Left renal cortex interstitium (tissue), 4 donors: ENCODE measurements at places on chromosomes 2 and 18. TPM values are rescaled to one million over a fixed set of nuclear protein-coding genes. Genes with fewer than 3 reads are reported as not detected.

The FAP gene
- 11.1 TPM for polyA plus RNA-seq

The ANKRD30BL gene
- polyA plus RNA-seq = 1.4 TPM

The TAF4B gene
- polyA plus RNA-seq = 6.0 TPM

The INO80C gene
- 26.9 TPM for polyA plus RNA-seq

The GPR17 gene
- 0.48 TPM for polyA plus RNA-seq

The KLHL41 gene
- polyA plus RNA-seq = 0.76 TPM

The REG1B gene
- polyA plus RNA-seq = not detected

The CREG2 gene
- 0.87 TPM for polyA plus RNA-seq

The UPP2 gene
- 2.3 TPM for polyA plus RNA-seq

The GALNT5 gene
- polyA plus RNA-seq = 0.43 TPM

The ANKAR gene
- polyA plus RNA-seq = 15.8 TPM

The REG3A gene
- polyA plus RNA-seq = not detected

The OR6B2 gene
- polyA plus RNA-seq = not detected

The MOCOS gene
- polyA plus RNA-seq = 0.85 TPM

The DHRS9 gene
- polyA plus RNA-seq = 0.27 TPM

The MYCN gene
- polyA plus RNA-seq = 39.1 TPM

The MC4R gene
- polyA plus RNA-seq = 0.13 TPM

The GCKR gene
- not detected for polyA plus RNA-seq

The ACOXL gene
- 0.43 TPM for polyA plus RNA-seq

The ACMSD gene
- polyA plus RNA-seq = 30.0 TPM

The SOCS6 gene
- polyA plus RNA-seq = 28.9 TPM

The MC2R gene
- 0.25 TPM for polyA plus RNA-seq

The CHRNG gene
- 0.52 TPM for polyA plus RNA-seq

The PIGN gene
- 23.3 TPM for polyA plus RNA-seq

The TSHZ1 gene
- polyA plus RNA-seq = 34.0 TPM

The CNTNAP5 gene
- polyA plus RNA-seq = 0.32 TPM

The STPG4 gene
- polyA plus RNA-seq = not detected

The CCDC141 gene
- 0.24 TPM for polyA plus RNA-seq

The C2orf15 gene
- polyA plus RNA-seq = 10.6 TPM

The CFC1B gene
- not detected for polyA plus RNA-seq

The CHRND gene
- 0.92 TPM for polyA plus RNA-seq

The UGT1A5 gene
- not detected for polyA plus RNA-seq

The ASB18 gene
- 0.36 TPM for polyA plus RNA-seq

The ARHGAP28 gene
- 62.0 TPM for polyA plus RNA-seq

The PDE11A gene
- 7.0 TPM for polyA plus RNA-seq

The CDH19 gene
- 0.23 TPM for polyA plus RNA-seq

The OXER1 gene
- polyA plus RNA-seq = 13.0 TPM

The PARD3B gene
- polyA plus RNA-seq = 31.9 TPM

The KCNIP3 gene
- polyA plus RNA-seq = 22.3 TPM

The PRKAG3 gene
- polyA plus RNA-seq = 0.07 TPM

The CFAP65 gene
- polyA plus RNA-seq = 0.27 TPM

The TLX2 gene
- polyA plus RNA-seq = not detected
